ENCODE measurements at places on chromosomes 12 and 14.

DNA sequence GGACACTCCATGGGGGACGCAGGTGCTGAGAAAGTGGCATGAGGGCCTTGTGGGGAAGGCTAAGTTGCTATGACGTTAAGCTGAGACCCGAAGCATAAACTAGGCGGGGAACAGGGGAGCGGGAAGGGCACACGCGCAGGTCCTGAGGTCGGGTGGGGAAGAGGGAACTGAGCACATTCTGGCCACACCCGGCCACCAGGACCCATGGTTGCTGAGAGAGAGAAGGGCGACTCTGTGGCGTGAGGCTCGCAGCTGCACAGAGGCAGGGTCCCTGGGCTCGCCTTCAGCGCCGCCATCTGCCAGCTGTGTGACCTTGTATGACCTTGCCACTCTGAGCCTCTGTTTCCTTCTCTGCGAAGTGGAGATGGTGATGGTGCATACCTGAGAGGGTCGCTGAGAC lies 182.5 kb downstream of the PHETA1 start:
- no peak for DNase-seq

GRCh38 chr14:34437729-34438080 lies 24.3 kb downstream of the SPTSSA start:
- DNase-seq: no peak

DNA sequence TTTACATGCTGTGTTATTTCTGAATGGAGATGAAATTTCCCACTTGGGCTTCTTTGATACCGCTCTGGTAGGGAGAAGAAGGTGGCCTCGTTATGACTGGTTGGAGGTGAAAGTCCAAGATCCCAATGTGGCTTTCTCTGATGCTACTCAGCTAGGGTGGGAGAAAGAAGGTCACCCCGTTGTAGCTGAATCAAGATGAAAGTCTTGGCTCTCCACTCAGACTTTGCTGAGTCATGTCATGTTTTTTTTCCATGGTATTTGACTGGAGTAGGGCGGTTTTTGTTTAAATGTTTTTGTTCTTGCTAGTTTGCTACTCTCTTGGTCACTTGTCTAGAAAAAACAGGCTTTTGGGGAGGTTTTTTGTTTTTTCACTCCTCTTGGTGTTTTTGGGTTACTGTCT lies 2.4 kb upstream of the PDE6H start:
- DNase-seq: peak; percentile 65

DNA sequence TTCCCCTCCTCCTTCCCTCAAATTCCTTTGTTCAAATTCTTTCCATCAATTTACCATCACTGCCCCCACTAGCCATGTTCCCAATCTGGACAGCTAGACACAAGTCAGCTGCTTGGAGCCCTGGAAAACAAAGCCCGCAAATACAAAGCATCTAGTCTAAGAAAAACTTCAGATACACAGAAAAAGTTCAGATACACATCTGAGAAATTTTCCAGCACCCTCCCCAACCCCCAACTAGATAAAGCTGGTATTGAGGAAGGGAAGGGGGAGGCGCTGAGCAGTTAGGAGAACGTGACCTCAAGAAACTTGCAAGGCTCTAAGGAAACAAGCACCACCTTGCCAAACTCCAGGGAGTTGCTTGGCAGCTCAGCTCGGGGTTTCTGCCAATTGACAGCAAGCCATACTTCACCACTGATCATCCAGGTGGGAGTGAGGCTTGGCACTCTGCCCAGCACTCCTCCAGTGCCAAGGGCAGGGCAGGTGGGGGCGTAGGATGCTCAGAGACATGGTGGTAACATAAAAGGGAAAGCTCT lies 5.1 kb upstream of the CNIH1 start:
- DNase-seq: peak; percentile 56

DNA sequence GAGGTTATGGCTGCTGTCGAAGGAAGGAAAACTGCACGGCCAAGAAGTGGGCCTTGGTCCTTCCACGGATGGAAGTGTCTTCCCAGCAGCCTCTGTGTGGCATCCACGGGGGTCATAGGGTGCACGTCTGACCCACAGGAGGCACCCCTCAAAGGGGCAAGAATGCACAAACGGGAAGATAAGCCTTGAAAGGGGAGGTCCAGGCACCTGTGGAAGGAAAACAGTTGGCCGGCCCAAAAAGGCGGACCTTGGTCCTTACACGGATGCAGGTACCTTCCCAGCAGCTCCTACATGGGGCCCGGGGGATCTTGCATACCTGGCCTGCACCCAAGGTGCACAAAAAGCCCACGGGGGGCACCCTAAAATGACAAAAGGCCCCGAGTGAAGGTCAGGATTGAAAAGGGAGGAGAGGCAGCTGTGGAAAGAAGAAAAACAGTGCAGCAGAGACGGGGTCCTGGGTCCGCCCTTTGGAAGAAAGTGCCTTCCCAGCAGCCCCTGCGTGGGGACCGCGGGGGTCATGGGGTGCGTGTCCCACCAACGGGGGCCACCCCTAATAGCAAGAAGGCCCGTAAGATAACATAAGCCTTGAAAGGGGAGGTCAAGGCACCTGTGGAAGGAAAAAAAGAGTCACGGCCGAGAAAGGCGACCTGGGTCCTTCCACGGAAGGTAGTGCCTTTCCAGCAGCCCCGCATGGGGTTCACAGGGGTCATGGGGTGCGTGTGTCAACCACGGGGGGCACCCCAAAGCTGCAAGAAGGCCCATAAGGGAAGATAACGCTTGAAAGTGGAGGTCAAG lies 276.1 kb downstream of the ALG10 start:
- DNase-seq: no peak

- no peak for DNase-seq
Observed at GRCh38 chr14:89574420-89574819, 157.4 kb upstream of the FOXN3 start.

DNA sequence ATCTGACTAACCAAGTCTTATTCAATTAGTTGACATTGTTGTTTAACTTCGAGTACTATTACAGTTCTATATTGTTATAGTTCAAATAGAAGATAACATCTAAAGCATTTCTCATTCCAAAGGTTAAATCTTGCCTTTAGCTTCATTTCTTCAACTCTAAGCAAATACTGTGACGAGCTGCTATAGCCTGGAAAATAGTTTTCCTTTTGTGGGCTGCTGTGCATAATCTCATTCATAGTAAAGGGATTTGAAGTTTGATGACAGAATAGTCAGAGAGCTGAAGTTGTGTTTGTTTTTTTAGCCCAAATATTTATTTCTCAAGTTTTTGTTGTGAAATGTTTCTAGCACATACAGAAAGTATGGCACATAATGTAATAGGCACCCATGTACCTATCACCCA lies 13.4 kb downstream of the PSEN1 start:
- no peak for DNase-seq

DNA sequence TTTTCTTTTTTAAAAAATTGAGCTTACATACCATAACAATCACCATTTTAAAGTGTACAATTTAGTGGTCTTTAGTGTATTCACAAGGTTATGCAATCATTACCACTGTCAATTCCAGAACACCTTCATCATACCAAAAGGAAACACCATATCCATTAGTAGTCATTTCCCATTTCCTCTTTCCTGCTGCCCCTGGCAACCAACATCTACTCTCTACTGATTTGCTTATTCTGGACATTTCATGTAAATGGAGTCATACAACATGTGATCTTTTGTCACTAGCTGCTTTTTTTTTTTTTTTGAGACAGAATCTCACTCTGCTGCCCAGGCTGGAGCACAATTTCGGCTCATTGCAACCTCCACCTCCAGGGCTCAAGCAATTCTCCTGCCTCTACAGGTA lies 66.8 kb upstream of the CFL2 start:
- peak; percentile 5 for DNase-seq

DNA sequence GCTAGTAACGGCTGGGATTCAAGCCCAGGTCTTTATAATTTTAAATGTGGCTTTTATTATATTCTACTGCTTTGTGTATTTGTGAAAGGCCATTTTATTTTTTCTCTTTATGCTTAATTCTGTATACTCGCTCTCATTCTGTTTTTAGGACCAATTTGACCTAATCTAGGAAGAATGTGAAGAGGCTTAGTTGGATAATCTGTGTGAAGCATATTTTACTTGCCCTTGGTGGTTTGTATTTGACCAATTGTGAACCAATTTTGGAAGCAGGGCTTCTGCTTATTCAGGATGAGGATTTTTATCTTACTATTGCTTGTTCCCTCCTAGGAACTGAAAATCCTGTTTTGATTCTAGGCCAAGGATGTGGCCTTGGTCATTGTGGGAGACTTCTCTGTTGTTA lies 113.1 kb downstream of the TTC6 start:
- DNase-seq: no peak

GRCh38 chr12:53006810-53007309 lies 604 bp downstream of the EIF4B start:
- peak; percentile 85 for DNase-seq

DNA sequence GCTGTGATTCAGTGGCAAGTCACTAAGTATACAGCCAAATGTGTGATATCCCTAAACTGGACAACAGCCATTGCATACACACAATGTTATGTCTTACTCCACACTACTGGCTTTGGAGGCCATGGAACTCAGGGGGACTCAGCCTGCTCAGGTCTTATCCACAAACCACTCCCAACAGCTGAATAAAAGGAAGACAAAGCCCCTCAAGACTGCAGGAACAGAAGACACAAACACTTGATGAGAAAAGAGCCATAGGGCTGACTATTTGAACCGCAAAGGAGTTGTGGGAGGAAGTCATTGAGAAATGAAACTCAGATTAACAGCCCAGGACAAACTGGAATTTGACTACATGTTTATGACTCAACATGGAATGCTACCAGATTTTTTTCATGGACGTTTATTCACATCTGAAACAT lies 40.9 kb downstream of the PTGER2 start:
- peak; percentile 2 for DNase-seq

All from OCI-M1 (cell line).